ENCODE measurements at places on chromosomes 13 and 19.

DNA sequence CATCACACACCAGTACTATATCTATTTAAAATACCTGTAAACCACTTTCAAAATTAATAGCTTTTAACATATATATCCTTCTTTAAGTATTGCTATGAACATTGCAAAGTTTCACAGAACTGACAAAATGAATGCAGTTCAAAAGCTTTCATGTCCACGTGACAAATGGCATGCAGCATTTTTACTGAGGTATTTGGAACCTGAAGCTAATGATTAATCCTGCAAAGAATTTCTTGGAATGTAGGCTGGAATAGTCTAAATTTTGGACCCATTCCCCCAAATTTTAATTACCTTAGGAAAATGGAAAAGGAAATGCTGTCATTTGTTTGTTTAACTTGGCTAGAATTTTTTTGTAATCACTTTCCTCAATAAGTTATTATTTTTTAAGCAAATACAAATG lies 423.8 kb upstream of the GPC6 start:
- H3K27me3 ChIP-seq, result no peaks in the 10 kb centered on the region
- no peaks in the 10 kb centered on the region for H3K4me1 ChIP-seq
- DNase-seq, result no peak
- no peak overlapping the region for H3K27ac ChIP-seq
- no peak overlapping the region for H3K4me3 ChIP-seq

DNA sequence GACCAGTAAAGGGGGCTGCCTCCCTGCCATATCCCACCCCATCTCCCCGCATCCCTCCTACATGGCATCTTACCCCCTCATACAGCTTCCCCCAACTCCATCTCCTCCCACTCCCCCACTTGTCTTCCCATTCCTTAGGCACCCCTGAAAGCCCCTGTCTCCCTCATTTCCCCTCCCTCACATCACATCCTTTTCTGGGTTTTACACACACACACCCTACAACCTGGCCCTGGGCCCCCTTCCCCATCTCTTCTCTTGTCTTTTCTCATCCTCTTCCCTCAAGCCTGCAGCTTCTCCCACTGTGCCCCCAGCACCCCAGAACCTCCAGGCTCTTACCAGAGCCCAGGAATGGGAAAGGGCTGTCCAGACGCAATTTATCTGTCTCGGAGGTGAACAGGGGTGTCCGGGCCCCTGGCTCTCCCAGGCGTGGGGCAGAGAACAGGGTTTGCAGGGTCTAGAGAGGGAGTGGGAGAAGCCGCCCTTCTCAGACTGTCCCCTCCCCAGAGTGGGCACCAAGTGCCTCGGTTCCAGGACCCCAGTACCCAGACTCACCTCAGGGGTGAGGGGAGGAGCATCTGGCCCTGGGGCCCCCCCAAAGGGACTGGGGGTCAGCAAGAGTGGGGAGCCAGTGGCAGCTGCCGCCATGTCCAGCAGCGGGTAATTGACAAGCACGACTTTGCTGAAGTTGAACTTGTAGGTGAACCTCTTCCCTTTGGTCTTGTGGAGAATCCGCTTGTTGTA lies 19.4 kb downstream of the ERFL start:
- H3K27me3 ChIP-seq, result peaks cover 33% of the 10 kb centered on the region
- H3K4me3 ChIP-seq, result no peak overlapping the region
- peaks cover 20% of the 10 kb centered on the region for H3K36me3 ChIP-seq
- no peak overlapping the region for H3K27ac ChIP-seq

DNA sequence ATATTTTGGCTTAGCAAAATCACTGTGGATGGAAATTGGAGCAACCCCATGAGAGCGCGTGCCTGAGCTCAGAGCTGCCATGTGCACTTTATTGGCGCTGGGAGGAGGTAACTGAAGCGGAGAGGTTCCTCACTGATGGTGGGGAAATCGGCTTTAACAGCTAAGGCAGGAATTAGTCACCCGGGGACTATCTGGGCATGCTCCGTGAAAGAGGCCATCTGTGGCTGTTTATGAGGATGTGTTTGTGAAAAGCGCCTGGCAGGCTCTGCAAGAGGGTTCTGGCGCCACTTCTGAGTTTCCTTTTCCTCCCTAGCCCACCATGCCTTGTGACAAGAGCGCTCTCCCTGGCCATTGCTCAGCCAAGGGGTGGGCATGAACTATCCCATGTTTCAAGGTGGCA lies 815.6 kb downstream of the UQCRFS1 start:
- H3K27ac ChIP-seq, result no peak overlapping the region
- no peak overlapping the region for H3K4me3 ChIP-seq
- H3K4me1 ChIP-seq, result no peaks in the 10 kb centered on the region
- no peaks in the 10 kb centered on the region for H3K27me3 ChIP-seq

DNA sequence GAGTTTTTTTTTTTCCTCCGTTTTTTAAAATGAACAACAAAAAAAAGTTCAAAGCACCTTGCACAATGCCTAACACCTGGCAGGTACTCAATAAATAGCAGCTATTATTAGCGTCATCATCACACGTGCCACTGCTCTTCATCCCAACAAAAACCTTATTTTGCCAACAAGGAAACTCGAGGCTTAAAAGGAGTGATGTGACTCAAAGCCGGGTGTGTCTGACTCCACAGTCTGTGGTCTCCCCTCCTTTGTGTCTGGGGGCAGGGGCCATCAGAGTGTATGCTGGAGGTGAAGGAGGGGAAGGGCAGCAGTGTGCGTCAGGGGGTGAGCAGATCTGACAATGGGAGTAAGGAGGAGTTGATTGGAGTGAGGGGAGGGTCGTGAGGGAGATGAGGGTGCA lies 34.1 kb upstream of the POU2F2 start:
- no peak overlapping the region for H3K27ac ChIP-seq
- no peak for DNase-seq
- H3K36me3 ChIP-seq, result no peaks in the 10 kb centered on the region
- H3K27me3 ChIP-seq, result peaks cover 4% of the 10 kb centered on the region
- H3K4me1 ChIP-seq, result peaks cover 6% of the 10 kb centered on the region

DNA sequence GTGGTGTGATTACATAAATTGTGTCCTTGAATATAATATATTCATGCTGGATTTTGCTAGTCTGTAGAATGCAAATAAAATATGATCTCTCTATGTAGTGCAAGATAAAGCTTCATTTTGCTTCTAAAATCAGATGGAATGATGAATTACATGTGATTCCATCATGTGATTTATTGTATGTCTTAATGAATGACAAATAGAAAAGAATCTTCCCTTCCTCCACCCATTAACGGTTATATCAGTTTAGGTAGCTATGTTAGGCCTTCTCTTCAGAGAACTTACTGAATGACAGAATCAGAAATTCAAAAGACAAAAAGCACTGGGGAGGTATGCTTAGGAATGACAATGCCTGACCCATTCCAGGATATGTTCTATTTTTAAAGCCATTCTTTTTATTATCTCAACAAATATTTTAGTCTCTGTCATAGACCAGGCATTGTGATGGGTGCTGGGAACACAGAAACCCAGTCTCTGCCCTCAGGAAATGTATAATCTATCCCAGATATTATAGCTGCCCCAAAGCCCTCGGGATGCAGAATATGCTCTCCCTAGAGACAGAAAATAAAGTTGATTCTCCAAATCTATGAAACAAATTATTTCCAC lies 90.6 kb downstream of the TEX26 start:
- no peak overlapping the region for H3K27ac ChIP-seq
- H3K36me3 ChIP-seq, result no peaks in the 10 kb centered on the region
- H3K4me3 ChIP-seq, result no peak overlapping the region
- no peaks in the 10 kb centered on the region for H3K27me3 ChIP-seq

GRCh38 chr13:30268673-30269072 lies 38.7 kb downstream of the KATNAL1 start:
- H3K27me3 ChIP-seq, result no peaks in the 10 kb centered on the region
- H3K4me3 ChIP-seq, result no peak overlapping the region
- H3K27ac ChIP-seq, result no peak overlapping the region
- no peaks in the 10 kb centered on the region for H3K4me1 ChIP-seq

- peaks cover 4% of the 10 kb centered on the region for H3K36me3 ChIP-seq
- DNase-seq, result no peak
- H3K27ac ChIP-seq, result no peak overlapping the region
- no peaks in the 10 kb centered on the region for H3K27me3 ChIP-seq
Observed at GRCh38 chr19:38915329-38916321, 3.6 kb upstream of the CCER2 start.

DNA sequence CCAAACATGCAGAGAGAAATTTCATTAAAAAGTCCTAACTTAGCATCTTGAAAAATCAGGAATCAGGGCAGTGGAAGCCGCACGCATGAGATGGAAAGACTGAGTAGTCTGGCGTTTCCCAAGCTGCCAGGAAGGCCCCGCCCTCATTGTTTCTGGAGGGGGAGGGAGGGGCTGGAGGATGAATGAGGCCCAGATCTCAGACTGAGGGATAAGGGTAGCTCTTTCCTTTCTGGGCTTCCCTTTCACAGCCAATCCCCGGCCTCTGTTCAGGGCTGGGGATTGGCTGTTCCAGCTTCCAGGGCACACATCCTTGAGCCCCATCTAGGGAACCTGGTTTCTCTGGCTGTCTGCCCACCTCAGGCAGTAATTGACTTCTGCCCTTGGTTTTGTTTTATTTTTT lies 7.3 kb downstream of the C19orf53 start:
- no peaks in the 10 kb centered on the region for H3K27me3 ChIP-seq
- peak; percentile 64 for DNase-seq
- H3K36me3 ChIP-seq, result peaks cover 32% of the 10 kb centered on the region
- no peak overlapping the region for H3K27ac ChIP-seq

DNA sequence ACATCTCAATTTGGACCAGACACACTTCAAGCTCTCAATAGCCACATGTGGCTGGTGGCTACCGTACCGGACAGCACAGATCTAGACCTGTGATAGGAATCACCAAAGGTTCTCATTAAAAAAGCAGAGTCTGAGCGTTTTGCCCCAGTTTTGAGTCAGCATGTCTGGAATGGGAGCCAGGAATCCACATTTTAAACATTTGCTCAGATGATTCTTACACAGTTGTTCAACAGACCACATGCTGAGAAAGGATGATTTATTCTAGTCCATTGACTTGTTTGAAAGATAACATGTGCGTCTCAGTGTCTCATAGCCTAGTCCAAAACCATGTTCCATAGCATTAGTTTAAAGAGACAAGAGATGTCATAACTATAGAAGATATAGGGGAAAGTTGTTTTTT lies 53.4 kb downstream of the FLT3 start:
- no peaks in the 10 kb centered on the region for H3K36me3 ChIP-seq
- DNase-seq, result no peak
- no peak overlapping the region for H3K27ac ChIP-seq
- H3K4me3 ChIP-seq, result no peak overlapping the region
- peaks cover 10% of the 10 kb centered on the region for H3K27me3 ChIP-seq

Measured in neuronal stem cell (in vitro differentiated cells).